ENCODE measurements at places on chromosomes 7 and 10. TPM values are rescaled to one million over a fixed set of nuclear protein-coding genes. Genes with fewer than 3 reads are reported as not detected.

Gene ATP6V0E2
- total RNA-seq, result 121 TPM

Gene SFTPD
- total RNA-seq, result 0.81 TPM

Gene TMEM139
- total RNA-seq, result 16.1 TPM

Gene ADAMTS14
- total RNA-seq, result 0.16 TPM

Gene GHRHR
- total RNA-seq, result not detected

Gene H2BK1
- total RNA-seq, result not detected

Gene BET1
- total RNA-seq, result 12.6 TPM

Gene ZNF488
- not detected for total RNA-seq

Gene ACHE
- 0.65 TPM for total RNA-seq
